Glomerular endothelial cell (primary cell): ENCODE measurements at places on chromosomes 16 and 17. TPM values are rescaled to one million over a fixed set of nuclear protein-coding genes. Genes with fewer than 3 reads are reported as not detected.

The IKZF3 gene
- not detected in 2 replicates for total RNA-seq

The ITFG1 gene
- 59.4 and 69.4 TPM in 2 replicates for total RNA-seq

The ABCC12 gene
- total RNA-seq, result not detected in 2 replicates

The GRB7 gene
- not detected in 2 replicates for total RNA-seq

The SLC2A4 gene
- not detected in 2 replicates for total RNA-seq

The ATXN7L3 gene
- 69.1 and 72.4 TPM in 2 replicates for total RNA-seq

The KRTAP16-1 gene
- not detected in 2 replicates for total RNA-seq

The GSG1L gene
- not detected in 2 replicates for total RNA-seq

The MARCHF10 gene
- total RNA-seq, result not detected in 2 replicates

The SCGB1C2 gene
- not detected in 2 replicates for total RNA-seq

The PGP gene
- 21.0 and 24.9 TPM in 2 replicates for total RNA-seq

The ACSM2A gene
- total RNA-seq, result not detected in 2 replicates

The SMG6 gene
- total RNA-seq, result 36.6 and 46.4 TPM in 2 replicates

GRCh38 chr16:78022347-78023060, at the start of gene CLEC3A:
CLEC3A (plus strand) TSS chr16:78022548; CDS start chr16:78022627, 79 bp downstream.
- DNase-seq, result no peak

GRCh38 chr16:56558024-56558747, 6.7 kb upstream of the MT4 start:
- DNase-seq, result no peak

- DNase-seq, result no peak
These were observed 44.6 kb upstream of the ZNF469 start for GRCh38 chr16:88338111-88338510.

GRCh38 chr17:30790279-30790678, 34.2 kb downstream of the CRLF3 start:
- no peak for DNase-seq

- peak; percentile 90 for DNase-seq
These were observed 107.9 kb downstream of the AIPL1 start for GRCh38 chr17:6327007-6327406.

DNA sequence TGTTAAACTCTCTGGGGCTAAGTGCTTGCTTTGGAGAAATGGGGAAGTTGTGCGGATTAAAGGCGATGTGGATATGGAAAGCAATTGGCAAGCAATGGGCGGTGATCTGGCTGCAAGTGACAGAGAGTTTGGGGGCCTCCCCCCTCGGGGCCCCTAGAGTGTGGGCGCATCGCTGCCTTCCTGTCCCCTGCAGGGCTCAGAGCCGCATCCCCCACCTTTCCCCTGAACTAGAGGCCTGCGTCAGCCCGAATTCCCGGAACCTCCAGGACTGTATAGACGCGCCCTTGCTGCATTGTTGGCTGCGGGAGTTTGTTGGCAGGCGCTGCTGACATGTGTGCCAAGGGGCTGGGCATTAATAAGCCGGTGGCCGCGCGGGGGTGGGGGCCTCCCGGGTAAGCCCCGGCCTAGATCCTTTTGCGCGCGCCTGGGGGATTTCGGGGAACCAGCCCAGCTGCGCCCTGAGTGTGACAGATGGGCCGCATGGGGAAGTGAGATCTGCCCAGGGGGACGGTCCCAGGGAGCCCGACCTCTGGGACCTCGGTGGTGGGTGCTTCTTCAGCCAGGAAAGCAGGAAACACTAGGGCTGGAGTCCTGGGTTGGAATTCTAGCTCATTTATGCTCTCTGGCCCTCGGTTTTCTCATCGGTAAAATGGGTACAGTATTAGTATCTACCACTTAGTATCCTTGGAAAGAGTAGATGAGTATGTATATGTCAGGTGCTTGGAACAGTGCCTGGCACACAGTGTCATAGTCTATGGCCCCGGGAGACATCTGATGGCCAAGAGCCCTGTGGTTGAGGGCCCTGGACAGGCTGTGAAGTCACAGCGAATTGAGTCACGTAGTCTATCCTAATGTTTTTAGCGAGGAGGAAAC, 1.0 kb downstream of the EEF2K start:
- DNase-seq, result no peak

DNA sequence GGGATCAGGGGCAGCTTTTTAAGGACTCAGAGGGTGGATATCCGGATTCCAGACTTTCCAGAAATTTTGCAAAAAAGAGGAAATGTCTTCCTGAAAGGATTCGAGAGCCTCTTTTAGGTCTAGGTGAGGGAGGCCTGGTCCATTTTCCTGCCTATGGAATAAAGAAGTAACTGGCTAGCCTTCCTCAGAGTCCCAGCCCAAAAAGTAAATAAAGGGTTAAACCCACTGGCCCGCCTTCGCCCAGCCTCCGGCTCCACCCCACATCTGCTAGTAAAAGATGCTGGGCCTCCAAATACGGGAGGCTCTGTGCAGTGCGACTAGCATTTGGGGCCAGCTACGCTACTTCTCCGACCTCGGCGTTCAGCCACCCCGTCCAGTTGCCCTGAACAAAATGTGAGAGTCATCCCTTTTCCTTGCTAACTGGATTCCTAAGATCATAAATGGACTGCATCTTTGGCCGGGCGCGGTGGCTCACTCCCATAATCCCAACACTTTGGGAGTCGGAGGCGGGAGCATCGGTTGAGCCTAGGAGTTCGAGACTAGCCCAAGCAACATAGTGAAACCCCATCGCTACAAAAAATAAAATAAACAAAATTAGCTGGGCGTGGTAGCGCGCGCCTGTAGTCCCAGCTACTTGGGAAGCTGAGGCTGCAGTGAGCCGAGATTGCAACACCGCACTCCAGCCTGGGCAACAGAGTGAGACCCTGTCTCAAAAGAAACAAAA, 824 bp upstream of the MPP2 start:
- DNase-seq, result no peak

DNA sequence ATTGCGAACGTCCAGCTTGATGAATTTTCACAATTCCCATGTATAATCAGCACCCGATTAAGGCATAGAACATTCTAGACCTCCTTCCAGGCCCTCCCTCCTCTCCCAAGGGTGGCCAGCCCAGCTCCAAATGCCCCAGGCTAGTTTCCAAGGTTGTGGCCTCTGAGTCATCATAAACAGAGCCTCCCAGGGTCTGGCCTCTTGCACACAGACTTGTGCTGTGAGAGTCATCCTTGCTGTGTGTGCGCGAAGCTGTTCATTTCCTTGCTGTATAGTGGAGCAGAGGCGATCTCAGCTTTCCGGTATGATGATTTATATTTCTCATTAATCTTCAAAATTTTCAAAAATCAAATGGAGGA, 20.5 kb upstream of the JPH3 start:
- DNase-seq, result peak; percentile 64

GRCh38 chr17:38439436-38439835, 11.2 kb downstream of the ARHGAP23 start:
- DNase-seq, result no peak

GRCh38 chr17:77196251-77196650, 55.5 kb downstream of the SEC14L1 start:
- DNase-seq, result no peak

DNA sequence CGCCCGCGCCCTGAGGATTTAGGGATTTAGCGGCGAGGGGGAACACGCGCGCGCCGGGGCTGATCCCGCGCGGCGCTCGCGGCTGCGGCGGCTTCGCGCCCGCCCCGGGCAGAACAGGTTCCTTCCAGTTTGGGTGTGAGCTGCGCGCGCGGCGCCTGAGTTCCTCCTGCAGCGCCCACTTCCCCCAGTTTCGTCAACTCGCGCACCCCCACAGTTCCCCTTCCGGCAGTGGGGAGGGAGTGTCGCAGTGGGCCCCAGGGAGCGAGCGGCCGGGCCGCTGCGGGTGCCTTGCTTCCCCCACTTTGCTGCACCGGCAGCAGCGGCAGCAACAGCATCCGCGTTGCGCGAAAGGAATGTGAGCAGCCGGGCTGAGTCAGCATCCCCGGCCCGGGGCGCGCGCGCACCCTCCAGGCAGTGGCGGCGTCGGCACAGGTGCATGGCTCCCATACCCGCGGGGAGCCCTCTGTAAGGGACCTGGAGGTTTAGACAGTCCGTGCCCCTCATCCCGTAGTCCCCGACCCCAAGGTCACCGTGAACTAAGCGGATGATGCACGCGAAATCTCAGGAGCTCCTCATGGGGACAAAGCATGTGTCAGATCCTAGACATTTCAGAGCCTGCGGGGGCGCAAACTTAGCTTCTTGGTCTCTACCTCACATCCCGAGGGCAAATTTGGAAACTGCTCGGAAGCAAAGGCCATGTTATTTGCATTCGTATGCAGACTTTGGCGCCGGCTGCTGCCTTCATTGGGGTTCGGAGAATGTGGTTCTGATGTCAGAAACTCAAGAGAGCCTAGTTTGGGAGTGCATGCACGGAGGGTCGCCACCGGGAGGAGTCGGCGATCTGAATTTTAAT, 767 bp downstream of the ARSG start:
- DNase-seq, result no peak

GRCh38 chr17:28524476-28525424, 18.6 kb downstream of the FOXN1 start:
- DNase-seq, result no peak

DNA sequence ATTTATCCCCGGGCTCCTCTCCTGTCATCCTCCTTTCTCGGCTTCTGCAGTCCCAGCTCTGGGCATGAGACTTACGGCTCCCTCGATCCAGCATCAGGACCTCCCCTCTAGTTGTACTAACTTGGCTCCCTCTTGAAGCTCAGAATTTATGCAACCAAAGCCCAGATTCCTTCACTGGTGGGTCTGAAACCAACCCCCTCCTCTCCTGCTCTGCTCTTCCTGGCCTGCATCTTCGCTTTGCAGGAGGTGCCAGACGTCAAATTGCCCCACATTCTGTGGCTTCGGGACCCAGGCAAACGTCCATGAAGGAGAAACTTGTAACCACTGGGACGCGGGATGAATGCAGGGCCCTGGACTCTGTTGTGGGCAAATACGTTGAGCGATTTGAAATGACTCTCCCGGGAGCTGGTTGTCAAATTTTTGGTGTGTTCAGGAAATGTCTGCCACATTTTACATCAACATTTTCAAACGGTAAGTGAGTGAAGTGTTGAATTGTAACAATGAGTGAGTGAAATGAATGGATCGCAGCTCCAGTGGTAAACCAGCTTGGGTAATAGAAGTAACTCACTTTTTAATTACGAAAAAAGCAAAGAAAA, 29.3 kb upstream of the ELAC2 start:
- no peak for DNase-seq

GRCh38 chr17:50739098-50739497, 19.7 kb downstream of the LUC7L3 start:
- DNase-seq, result no peak

DNA sequence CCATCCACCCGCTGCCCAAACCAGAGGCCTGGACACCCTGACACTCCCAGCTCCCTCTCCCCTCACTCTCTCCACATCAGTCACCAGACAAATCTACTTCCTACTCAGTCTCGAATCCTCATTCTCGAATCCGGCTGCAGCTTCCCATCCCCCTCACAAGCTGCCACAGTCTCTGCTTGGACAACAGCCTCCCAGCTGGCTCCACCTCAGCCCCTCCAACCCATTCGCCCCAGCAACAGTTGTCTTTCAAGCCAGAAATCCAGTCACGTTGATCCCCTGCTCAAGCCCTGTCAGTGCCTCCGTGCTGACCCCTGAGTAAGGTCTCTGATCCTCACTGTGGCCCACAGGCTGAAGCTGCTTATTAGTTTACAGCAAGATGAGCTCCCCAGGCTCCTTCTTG, 44.2 kb upstream of the MTSS2 start:
- no peak for DNase-seq

GRCh38 chr17:81114351-81115093, 50.8 kb upstream of the PVALEF start:
- no peak for DNase-seq

- DNase-seq, result no peak
These were observed 52.6 kb downstream of the ERN1 start for GRCh38 chr17:64077379-64077778.

GRCh38 chr17:80416260-80416939, 1.4 kb downstream of the ENDOV start:
- DNase-seq, result no peak

GRCh38 chr16:75241412-75241811, 10.0 kb downstream of the BCAR1 start:
- no peak for DNase-seq

DNA sequence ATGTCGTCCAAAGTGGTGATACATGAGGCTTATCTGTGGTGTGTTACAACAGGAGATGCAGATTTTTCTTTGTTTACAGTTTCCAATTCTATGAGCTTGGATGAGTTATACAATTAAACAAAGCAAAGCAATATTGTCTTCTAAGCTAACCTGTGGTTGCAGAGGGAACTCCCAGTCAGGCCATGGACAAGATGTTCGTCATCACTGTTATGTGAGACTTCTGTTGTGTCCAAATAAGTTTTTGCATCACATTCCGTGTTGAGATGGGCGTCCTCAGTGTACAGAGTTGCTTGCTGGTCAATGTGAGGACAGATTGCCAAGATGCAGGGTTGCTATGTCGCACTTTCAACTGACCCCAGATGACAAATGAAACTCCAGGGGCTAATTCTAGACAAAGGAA, 189.3 kb downstream of the IRF8 start:
- DNase-seq, result no peak

GRCh38 chr17:38557396-38557795, 48.4 kb downstream of the SRCIN1 start:
- no peak for DNase-seq

- no peak for DNase-seq
These were observed 69.9 kb upstream of the CNTNAP4 start for GRCh38 chr16:76207270-76207669.

DNA sequence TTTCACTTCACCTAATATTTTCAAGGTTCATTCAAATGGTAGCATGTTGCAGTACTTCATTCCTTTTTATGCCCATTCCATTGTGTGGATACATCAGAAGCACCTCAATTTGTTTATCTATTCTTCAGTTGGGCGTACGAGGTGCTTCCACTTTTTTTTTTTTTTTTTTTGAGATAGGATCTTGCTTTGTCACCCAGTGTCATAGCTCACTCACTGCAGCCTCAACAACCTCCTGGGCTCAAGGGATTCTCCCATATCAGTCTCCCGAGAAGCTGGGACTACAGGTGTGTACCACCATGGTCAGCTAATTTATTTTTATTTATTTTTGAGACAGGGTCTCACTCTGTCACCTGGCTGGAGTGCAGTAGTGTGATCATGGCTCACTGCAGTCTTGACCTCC, 22.5 kb upstream of the SPNS3 start:
- no peak for DNase-seq

DNA sequence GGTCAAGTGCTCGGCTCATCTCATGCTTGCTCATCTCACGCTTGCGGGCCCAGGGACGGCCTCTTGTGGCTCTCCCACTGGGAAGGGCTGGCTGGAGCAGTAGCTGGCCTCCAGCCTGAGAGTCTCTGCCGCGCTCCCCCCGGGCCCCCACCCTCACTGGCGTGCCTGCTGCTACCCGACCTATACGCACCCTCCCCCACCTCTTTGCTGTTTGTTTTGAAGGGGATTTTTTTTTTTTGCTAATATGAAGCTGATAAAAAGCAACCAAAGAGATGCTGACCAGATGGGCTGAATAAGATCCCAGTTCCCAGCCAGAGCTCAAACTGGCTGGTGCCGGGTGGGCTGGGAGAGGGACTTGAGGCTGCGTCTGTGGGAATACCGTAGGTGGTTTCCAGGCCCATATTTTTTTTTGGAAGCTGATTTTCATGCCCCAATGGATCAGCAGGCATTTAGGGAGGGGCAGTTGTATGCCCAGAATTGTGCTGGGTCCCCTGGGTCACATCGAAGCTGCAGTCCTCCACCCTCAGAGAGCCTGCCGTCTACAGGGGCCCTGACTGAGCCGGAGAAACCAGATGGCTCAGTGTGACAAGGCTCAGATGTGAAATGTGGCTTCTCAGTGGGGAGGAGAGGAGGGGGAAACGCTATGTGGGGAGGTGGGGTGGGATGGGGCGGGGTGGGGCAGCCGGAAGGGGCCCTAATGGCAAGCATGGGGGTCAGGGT, 115.0 kb downstream of the RAP1GAP2 start:
- DNase-seq, result no peak

GRCh38 chr16:11796227-11797165, 562 bp downstream of the ZC3H7A start:
- DNase-seq, result no peak

- no peak for DNase-seq
These were observed 2.5 kb downstream of the FUS start for GRCh38 chr16:31182391-31182790.
